ENCODE measurements at places on chromosomes 16 and 17.
A peak's percentile ranks its signal among the peaks of the same experiment; 100 is the strongest.

- no peak for DNase-seq
Observed at GRCh38 chr16:12086822-12087221, 110.3 kb downstream of the SNX29 start.

- no peak for DNase-seq
Observed at GRCh38 chr16:48374255-48374654, 11.0 kb downstream of the SIAH1 start.

DNA sequence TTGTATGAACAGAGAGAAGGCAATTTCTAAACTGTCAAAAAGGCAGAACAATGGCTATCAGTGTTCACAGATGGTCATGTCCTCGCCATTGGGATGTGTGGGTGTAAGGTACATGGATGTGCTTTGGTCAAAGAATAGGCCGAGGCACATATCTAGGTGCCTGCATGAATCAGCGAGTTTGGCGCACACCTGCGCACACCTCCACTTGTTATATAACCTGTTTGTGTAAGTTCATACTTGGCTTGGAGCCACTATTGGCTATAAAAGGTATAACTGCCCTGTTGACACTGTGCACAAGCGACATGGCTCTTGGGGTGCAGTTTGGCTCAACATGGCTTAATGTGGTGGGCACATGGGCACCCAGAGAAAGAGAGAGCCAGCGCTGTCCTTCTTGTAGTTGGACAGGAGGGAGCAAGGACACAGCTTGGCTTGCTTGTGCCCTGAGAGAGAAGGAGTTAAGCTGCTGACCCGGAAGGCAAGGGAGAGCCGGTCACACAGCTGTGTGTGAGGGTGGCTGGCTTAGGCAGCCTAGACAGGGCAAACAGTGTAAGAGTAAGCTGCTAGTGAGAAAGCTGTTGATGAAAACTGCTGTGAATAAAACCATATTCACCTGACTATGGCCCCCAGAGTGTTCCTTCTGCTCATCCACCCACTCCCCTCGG is 499.1 kb downstream of the KCNJ2 start:
- peak; percentile 87 for DNase-seq

- DNase-seq, result no peak
Observed at GRCh38 chr17:68399638-68400403, 57.5 kb downstream of the WIPI1 start.

GRCh38 chr17:17343896-17344506 is 40.8 kb downstream of the NT5M start:
- no peak for DNase-seq

DNA sequence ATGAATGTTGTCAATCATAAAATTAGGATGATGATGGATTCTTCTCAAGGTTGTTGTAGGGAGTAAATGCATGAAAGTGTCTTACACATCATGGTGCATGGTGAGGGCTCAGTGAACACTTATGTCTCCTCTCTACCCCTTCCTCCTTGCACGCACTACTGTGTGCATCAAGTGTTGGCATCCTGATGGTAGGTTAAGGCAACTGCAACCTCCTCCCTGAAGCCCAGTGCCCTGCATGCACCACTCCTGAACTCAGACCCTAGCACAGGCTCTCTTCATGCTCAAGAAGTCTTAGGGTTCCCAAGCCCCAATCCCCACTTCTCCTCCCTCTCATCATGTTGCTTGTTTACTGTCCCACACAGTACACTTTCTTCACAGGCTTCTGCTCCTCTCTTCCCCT is 105.8 kb upstream of the DNAH9 start:
- DNase-seq, result no peak

GRCh38 chr16:69924777-69925191 is 26.4 kb upstream of the CLEC18A start:
- no peak for DNase-seq

DNA sequence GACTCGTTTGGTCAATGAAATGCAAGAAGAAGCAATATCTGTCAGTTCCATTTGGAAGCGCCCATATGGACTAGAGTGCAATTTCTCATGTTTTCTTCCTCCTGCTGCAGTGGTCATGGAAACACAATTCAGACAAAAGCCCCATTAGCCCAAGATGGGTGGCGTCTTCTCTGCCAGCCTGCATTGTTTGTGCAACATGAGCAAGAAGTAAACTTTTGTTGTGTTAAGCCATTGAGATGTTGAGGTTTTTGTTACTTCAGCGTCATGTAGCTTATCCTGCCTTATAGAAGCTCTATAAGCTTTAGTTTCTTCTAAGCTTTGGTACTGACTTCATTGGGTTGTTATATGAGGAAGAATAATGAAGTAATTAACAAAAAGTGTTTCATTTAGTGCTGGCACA is 137.4 kb downstream of the NPIPB5 start:
- DNase-seq, result no peak

DNA sequence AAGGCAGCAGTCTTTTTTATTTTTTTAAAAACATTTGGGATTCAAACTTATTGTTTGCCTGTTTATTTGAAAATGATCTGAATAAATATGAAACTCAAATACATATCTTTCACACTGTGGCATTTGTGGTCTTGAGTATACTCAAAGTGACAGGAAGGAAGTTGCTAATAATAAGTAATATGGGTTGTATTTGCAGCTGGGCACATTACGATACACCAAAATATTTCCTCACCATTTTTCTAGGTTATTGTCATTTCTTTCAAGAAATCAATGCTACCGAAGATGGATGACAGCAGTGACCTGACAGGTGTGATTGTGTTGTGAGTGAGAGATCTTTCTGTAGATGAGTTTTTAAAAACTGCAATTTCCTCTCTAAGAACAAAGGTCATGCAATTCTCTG is 665.7 kb downstream of the CDH8 start:
- no peak for DNase-seq

- no peak for DNase-seq
Observed at GRCh38 chr16:53198933-53199332, 144.1 kb downstream of the CHD9 start.

GRCh38 chr16:74261068-74261467 is 35.5 kb upstream of the PSMD7 start:
- no peak for DNase-seq

DNA sequence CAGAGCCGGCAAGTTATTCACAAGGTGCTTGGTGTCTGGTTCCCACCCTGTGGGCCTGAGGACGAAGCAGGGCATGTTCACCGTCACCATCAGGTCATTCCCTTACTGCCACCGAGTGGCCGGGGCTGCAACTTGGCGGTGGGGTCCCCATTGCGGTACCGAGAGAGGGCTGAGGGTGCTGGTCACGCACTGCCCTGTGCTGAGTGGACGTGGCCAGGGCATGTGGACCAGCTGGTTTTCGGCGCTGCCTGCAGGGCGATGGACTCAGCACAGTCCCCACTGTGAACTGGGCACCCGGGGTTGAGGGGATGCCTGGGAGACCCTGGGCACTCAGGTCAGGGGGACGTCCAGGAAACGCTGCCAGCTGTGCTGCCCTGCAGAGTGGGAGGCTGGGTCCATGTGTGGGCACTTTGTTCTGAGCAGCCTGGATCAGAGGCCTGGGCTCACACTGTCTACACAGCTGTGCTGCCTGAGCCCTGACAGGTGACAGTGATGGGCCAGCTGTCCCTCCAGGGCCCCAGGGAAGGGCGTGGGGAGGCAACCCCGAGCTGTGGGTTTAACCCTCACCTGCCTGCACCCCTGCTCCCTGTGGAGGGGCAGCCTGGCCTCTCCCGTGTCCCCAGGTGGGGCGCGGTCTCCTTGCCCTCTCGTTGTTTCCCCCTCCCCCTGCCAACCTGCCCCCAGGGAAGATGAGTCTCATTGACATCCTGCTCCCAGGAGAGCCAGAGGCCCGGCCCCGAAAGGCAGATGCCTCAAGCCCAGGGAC is 39.3 kb upstream of the GNG13 start:
- DNase-seq, result no peak

- no peak for DNase-seq
Observed at GRCh38 chr16:27470567-27471431, 68.8 kb downstream of the IL21R start.

- no peak for DNase-seq
Observed at GRCh38 chr16:81487301-81487720, 42.7 kb downstream of the CMIP start.

DNA sequence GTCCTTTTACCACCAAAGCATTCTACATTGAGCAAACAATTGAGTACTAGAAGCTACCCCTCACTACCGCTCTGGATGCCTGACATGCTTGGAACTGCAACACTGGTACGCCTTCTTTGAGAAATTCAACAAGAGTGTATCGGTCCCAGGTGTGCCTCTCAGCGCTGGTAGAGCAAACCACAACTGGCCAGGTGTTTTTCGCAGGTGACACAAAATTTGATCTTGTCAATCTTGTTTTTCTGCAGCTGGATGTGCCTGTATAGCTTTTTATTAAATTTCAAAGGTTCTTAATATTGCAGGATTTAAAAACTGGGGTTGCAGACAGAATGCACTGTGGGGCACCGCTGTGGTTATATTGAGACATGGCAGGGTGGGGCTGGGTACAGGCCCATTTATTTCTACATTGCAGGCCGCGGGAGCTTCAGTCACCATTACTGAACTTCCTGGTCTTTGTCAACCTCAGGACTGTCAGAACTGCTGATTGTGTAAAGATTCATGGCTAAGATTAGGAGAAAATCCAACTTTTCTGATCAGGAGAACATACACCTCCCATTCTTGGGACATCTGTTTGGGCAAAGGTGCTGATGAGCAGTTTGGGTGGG is 4.5 kb upstream of the SNX20 start:
- DNase-seq, result no peak

- DNase-seq, result no peak
Observed at GRCh38 chr16:12901597-12902461, at the start of gene SHISA9. TSS of gene SHISA9 (plus strand) at chr16:12901598.

GRCh38 chr16:30456302-30456701 is 10.6 kb upstream of the SEPHS2 start:
- DNase-seq, result no peak

DNA sequence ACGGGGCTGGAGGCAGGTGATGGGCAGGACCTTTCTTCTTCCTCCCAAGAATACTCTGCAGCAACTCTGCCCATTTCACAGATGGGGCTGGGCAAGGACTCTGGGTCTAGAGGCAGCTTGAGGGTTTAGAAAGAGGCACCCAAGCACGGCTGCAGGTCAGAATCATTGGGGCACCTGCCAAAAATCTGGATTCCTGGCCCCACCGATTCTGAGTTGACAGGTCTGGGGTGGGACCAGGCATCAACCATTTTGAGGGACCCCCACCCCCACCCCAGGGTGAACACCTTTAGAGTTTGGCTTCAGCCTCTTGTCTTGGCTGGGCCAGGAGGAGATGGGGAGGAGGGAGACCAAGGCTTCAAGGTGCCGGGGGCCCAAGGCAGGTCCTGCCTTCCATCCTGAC is 5.3 kb downstream of the SPPL2C start:
- no peak for DNase-seq

DNA sequence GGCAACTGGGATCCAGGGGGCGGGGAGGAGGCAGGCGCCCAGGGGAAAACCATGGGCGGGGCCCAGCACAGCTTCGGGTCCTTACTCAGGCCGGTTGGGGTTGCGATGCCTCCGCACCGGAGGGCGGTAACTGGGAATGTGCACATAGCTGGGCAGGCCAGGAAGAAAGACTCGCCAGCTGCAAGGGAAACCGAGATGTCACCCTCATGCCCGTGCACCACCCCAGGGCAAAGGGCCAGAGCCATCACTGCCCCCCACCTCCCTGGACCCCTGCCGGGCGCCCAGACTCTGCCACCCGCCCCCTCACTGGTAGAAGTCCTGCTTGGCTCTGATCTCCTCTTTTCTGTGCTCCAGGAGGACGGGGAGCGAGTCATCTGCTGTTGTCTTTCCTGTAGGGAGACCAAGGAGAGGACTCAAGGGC is 6.7 kb downstream of the ALOX12B start:
- DNase-seq, result no peak

DNA sequence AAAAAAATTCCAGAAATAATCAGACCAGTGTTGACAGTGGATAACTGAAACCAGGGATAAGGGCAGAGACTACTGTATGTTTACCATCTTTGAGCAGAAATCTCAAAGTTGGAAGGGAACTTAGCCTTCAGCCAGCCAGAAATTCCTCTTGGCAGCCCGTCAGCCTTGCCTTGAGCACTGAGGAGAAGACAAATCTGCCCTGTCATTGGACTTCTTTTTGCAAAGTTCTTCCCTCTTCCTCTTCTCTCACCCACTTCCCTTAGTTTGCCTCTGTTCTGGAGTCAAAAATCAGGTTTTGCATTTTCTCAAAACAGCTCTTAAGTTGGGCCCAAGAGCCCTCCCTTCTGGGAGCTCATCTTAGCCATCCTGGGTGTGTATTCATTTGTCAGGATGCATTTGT is 6.2 kb downstream of the TUFM start:
- DNase-seq, result no peak

GRCh38 chr17:80446645-80447405 is 29.6 kb downstream of the NPTX1 start:
- DNase-seq, result no peak

- DNase-seq, result no peak
Observed at GRCh38 chr16:11253009-11253994, 2.7 kb downstream of the SOCS1 start.

DNA sequence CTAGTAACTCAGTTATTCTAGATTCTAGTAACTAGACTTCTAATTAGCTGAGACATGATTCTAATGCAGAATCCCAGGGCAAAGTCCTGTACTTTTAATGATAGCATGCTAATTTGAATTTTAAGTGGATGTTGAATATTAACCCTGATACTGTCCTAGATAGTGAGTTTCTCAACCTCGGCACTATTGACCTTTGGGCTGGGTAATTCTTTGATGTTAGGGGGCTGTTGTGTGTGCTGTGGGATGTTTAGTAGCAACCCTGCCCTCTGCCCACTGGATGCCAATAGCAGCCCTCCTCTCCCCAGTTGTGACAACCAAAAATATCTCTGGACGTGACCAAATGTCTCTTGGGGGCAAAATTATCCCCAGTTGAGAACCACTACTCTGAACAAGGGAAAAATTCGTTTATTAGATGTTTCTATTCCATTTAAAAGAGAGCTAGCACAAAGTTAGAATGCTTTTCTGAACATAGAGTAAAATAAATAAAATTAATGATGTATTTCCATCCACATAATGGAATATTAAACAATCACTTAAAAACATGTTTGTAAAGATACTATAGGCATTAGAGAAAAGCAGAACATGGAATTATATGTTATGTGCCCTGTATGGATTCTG is 30.2 kb downstream of the SALL1 start:
- DNase-seq, result no peak

- no peak for DNase-seq
Observed at GRCh38 chr17:60559995-60560859, 34.2 kb upstream of the APPBP2 start.

GRCh38 chr16:892006-892405 is 78.8 kb downstream of the LMF1 start:
- no peak for DNase-seq

- DNase-seq, result no peak
Observed at GRCh38 chr16:2853531-2854073, 4.4 kb downstream of the PRSS22 start.

- DNase-seq, result no peak
Observed at GRCh38 chr16:85768199-85768598, 17.3 kb upstream of the C16orf74 start.

Measured in NCI-H510A treated with DMSO at 0.1 percent for 48 hours (cell line).